ENCODE measurements at places on chromosomes 1 and 21.
A peak's percentile ranks its signal among the peaks of the same experiment; 100 is the strongest.

- no peak for DNase-seq
Observed at GRCh38 chr1:47215713-47216112, 16.3 kb downstream of the TAL1 start.

DNA sequence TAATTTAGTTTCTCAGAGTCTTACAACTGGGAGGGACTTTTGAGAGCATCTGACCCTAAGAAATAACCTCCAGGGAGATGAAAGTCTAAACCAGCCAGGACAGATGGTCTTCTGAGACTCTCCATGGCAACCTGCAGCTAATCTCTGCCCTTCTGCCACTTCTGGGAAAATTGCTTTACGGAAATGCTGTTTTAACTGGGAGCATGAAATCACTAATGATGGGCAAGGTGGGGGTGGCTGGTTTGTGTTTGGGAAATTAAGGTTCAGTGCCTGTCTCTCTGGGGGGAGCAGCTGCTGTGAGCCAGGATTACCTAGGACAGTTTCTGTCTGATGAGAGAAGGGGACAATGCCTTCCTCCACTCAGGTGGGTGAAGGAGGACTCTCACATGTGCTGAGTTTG lies 33.2 kb downstream of the ROR1 start:
- no peak for DNase-seq

- no peak for DNase-seq
Observed at GRCh38 chr1:19066874-19067181, 110.4 kb upstream of the IFFO2 start.

DNA sequence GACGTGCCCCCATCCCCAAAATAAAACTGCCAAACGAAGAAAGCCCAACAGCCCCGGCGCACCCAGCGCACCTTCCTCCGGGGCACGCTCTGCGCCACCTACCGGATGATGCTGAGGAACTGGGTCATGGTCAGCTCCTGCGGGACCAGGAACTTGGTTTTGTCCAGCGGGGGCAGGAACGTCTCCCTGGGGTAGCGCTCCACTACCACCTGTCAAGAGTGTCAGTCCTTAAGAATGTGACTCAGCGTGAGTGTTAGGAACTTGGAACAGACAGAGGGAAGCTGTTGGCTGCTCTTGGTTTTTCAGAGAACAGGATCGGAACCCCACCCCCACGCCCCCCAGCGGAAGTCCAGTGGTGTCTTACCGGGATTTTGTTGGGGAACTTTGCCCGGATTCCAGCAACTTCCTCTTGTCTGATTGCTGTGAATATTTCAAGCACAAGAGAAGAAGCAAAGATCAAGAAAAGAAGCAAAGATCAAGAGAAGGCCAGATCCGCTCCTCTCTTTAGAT lies 431 bp downstream of the MAP1LC3C start:
- DNase-seq, result peak; percentile 79

GRCh38 chr1:28512058-28512611 lies 6.3 kb downstream of the RCC1 start:
- DNase-seq, result peak; percentile 27
